ENCODE measurements at places on chromosomes 6 and 20. TPM values are rescaled to one million over a fixed set of nuclear protein-coding genes. Genes with fewer than 3 reads are reported as not detected.

The EPHA7 gene
- 35.8 TPM for total RNA-seq

The PHACTR2 gene
- 17.9 TPM for total RNA-seq

The KHDC1L gene
- total RNA-seq: not detected

The OXT gene
- total RNA-seq: not detected

GRCh38 chr6:11093376-11093625 is 333 bp upstream of the SMIM13 start:
- peak overlapping the region; percentile 96 for H3K4me3 ChIP-seq
- peaks cover 30% of the 10 kb centered on the region for H3K4me1 ChIP-seq
- no peaks in the 10 kb centered on the region for H3K27me3 ChIP-seq

- no peak overlapping the region for H3K4me3 ChIP-seq
- no peak for DNase-seq
- H3K27ac ChIP-seq: no peak overlapping the region
- no peaks in the 10 kb centered on the region for H3K27me3 ChIP-seq
- H3K36me3 ChIP-seq: no peaks in the 10 kb centered on the region
Observed at GRCh38 chr6:142856624-142857232, 88.2 kb downstream of the HIVEP2 start.

DNA sequence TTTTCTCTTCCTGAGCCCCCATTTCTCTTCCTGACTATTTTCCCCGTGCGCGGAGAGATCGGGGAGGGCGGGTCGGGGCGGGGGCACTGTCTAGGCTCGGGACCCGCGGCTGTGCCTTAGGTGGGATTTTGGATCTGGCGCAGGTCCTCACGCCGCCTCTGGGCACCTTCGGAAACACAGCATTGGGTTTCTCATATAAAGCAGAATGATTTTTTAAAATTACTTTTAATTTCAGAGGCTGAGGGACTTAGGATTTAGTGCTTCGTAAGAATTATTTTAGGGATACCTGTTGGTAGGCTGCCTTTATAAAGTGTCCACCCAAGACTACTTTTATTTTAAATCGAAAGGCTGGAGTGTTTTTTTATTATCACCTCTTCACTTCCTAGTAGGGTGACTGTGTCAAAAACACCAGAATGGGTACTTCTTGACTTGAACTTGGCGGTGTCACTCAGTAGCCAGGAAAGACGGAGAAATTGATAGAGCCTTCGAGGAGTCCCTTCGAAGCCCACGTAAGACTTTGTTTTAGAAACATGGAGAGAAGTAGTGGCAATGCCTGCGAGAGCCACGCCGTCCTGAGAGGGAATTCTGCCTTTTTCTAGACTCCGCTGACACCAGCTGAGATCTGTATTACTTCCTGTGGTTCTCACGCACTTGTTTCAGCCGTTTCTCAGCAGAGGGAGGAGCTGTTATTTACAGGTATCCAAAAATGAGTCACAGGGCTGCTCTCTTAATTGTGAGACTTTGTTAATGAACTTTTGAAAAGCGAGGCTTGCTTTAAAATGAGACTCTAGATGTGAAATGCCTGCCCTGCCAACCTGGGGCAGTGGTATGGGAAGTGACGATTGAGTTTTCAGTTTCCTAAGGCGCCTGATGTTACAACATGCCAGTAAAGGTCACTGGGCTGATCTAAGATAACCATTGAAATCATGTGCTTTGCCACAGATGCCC is 667 bp downstream of the STX11 start:
- no peak overlapping the region for H3K27ac ChIP-seq
- no peaks in the 10 kb centered on the region for H3K36me3 ChIP-seq
- H3K27me3 ChIP-seq: peaks cover 85% of the 10 kb centered on the region

DNA sequence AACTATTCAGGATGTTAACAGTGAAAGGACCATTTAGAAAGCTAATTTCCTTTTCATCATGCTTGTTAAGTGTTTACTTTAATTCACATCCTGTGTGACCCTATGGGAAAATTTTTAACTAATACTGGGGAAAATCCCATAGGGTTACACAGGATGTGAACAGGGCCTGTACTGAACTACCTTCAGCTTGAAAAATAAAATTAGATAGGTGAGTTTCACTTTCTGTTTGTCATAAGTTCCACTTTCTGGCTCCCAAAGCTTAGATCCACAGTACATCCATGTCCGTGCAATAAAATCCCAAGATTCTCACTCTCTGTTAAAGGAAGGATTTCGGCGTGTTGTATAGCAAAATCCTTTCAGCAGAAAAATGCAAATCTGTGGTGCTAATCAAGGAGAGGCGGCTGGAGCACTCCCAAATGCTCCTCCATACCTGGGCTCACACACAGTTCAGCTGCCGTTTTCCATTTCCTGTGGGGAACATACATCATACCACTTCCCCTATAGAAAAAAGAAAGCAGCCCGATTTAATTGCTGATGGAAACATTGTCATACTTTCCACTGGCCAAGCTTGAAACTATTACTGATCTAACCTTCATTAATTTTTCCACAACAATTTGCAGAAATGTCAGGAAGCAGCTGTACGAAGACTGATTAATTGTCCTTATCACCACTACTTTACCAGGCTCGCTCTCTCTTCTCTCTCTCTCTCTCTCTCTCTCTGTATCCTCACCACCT is 125.2 kb downstream of the HIVEP2 start:
- H3K27me3 ChIP-seq: no peaks in the 10 kb centered on the region
- H3K27ac ChIP-seq: peak overlapping the region; percentile 54
- no peak for DNase-seq

DNA sequence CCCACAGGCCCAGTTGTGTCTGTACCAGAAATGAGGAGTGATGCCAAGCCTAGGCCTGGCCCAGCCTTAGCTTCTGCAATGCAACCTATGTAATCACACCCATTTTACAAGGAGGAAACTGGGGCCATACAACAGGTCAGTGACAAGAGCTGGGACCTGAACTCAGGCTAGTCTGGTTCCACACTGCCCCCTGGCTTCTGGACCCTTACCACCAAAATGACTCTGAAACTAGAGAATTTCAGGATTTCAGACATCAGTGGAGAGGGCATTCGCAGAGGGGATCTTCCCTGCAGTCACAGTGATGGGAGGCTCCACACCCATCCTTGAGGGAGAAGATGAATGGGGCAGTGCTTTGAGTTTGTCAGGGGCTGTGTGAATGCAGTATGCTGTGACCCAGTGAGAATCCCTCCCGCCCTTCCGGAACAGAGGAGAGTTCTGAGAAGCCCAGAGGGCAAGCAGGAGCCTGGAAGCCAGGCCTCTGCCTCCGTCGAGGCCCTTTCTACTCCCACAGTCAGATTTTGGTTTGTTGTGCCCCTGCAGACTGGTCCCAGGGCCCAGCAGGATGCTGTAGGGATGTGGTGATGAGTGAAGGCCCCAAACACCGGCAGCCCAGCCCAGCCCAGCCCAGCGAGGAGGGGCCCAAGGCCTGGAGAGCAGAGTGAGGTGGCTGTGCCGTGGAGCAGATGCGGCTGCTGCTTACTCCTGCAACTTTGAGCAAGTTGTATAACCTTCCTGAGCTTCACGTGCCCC is 48.1 kb upstream of the MYL9 start:
- H3K4me1 ChIP-seq: peaks cover 30% of the 10 kb centered on the region
- no peak overlapping the region for H3K4me3 ChIP-seq
- H3K27me3 ChIP-seq: no peaks in the 10 kb centered on the region

DNA sequence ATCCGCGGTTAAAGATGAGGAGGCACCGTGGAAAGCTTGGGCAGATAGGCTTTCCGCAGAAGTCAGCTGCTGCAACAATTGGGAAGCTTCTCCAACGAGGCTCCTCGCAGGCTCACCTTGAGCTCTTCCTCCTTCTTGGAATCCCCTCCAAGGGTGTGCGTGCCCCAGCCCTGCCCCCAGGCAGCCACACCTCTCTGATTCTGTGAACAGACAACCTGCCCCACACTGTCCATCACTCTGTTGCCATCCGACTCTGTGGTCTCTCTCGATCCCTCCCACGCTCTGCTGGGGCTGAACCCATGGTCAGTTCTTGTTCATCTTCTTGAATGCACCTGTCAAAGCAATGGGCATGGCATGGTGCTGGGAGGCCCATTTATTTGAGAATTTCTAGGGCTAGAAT is 31.5 kb downstream of the PACSIN1 start:
- no peaks in the 10 kb centered on the region for H3K36me3 ChIP-seq
- H3K4me1 ChIP-seq: no peaks in the 10 kb centered on the region
- no peak for DNase-seq
- no peak overlapping the region for H3K4me3 ChIP-seq
- H3K27ac ChIP-seq: no peak overlapping the region
- no peaks in the 10 kb centered on the region for H3K27me3 ChIP-seq

- H3K4me3 ChIP-seq: no peak overlapping the region
- peaks cover 11% of the 10 kb centered on the region for H3K36me3 ChIP-seq
- no peaks in the 10 kb centered on the region for H3K27me3 ChIP-seq
- H3K27ac ChIP-seq: no peak overlapping the region
- no peaks in the 10 kb centered on the region for H3K4me1 ChIP-seq
Observed at GRCh38 chr6:89874438-89874837, 19.8 kb upstream of the GJA10 start.

DNA sequence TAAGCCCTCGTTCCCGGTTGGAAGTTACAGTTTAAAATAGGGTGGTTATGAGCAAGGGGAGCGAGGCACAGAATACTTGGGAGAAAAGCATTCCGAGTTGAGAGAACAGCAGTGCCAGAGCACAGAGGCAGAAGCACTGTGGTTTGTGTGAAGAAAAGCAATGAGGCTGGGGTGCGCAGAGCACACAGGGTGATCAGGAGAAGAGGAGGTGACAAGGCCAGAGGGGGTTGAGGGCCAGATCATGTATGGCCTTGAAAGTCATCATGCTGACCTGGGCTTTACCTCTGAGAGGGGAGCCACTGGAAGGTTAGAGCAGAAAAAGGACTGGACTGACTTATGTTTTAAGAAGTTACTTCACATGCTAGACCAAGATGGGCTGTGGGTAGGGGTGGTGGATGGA is 3.5 kb upstream of the BTN3A2 start:
- H3K27me3 ChIP-seq: no peaks in the 10 kb centered on the region
- peak overlapping the region; percentile 41 for H3K4me3 ChIP-seq
- DNase-seq: no peak

DNA sequence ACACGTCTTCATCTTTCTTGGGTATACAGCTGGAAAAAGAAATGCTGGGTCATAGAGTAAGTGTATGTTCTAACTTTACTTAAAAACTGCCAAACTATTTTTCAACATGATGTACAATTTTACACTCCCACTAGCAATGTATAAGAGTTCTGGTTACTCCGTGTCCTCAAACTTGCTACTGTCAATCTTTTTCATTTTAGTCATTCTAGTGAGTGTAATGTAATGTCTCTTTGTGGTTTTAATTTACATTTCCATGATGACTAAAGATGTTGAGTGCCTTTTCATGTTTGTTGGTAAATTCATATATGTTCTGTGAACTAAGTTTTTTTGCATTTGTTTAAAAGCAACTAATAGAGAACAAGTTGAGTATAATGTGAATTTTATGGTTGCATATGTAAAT is 43.9 kb downstream of the ATG5 start:
- H3K27ac ChIP-seq: no peak overlapping the region
- H3K36me3 ChIP-seq: peaks cover 7% of the 10 kb centered on the region
- H3K27me3 ChIP-seq: no peaks in the 10 kb centered on the region
- H3K4me1 ChIP-seq: no peaks in the 10 kb centered on the region
